WTC11 (cell line): ENCODE measurements at places on chromosomes 2 and 18.

DNA sequence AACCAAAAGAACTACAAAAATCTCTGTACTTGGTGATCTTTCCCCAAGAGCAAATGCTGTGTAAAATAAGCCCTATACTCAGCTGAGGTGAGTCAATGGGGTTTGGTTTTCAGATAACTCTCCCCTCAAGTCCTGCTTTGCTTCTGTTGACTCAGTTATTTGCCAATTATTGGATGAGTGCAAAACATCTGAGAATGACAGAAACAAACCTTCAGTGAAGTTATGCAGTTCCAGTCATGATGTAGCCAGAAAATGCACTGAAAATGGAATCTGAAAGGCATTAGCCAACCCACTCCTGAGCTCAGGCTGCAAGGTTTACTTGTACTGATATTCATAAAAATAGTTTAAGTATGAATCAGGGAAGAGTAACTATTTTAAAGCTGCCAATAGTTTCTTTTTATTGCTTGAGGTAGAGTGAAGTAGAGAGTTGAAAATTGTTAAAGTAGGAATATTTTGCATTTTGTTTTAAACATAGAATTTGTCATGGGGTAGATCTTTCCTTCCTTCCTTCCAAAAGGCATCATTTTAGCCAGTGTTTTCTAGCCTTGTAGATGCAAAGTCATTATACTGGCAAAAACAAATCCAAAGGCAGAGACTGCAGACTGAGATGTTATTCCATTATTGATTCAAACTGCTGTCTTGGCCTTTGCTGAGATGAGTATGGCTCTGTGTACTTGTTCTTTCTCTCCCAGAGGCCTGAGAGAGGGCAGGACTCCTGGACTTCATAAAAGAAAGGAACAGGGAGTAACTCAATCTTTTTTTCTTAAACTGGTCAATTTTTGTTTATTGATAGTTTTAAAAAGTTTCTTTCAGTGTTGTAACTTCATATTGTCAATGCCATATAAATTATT is 215.3 kb downstream of the RND3 start:
- DNase-seq = no peak

GRCh38 chr2:105070010-105070865 is 32.4 kb downstream of the MRPS9 start:
- DNase-seq = no peak

- DNase-seq = no peak
These were observed 86.8 kb downstream of the ERBB4 start for GRCh38 chr2:212451786-212452231.

DNA sequence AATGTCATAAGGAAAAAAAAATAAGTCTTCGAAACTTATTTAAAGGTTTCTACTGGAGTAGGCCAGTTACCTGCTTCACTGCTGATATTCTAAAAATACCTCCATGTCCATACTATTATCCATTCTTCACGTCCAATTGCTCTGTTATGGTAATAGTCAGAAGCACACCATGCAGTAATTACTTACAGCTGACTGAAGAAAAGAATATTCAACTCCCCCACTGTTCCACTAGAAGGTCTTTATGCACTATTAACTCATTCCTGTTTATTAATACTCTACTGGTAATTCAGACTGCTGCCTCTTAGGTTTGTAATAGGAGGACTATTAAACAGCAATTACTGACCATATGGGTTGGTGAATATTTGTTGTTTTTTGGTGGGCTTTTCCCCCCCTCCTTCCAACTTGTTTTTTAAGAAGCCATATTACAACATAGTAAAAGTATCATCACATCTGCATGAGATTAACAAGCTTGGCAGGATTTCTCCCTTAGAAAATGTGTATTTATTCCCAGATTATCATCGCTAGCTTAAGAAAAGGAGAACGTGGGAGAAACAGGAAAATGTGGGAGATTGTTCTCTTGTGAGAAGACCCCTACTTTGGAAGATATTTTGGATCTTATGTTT is 806.4 kb upstream of the FANCL start:
- no peak for DNase-seq

GRCh38 chr2:224042191-224042696 is 3.2 kb upstream of the SERPINE2 start:
- no peak for DNase-seq
